ENCODE measurements at places on chromosomes 1 and 21.

- no peak for DNase-seq
Measured at GRCh38 chr1:119374208-119374874, 5.8 kb downstream of the HAO2 start.

- DNase-seq, result no peak
Measured at GRCh38 chr1:84883286-84883685, 9.7 kb downstream of the LPAR3 start.

DNA sequence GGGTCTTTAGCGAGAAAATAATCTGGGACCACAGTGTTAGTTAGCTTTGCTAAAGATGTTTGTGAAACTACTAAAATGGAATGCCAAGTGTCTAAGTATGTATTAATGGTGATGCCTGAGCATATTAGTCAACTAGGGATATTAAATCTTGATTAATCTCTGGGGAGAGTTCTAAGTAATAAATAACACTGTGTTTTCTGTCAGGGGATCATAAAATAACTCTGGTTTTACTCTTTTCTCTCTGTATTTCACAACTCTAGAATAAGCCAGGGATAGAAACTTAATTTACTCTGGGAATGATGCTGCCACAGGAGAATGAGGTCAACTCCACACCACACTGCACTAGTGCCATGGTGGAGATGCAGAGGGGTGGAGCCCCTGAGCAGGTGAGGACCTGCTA is 399.2 kb downstream of the PTBP2 start:
- DNase-seq, result no peak

DNA sequence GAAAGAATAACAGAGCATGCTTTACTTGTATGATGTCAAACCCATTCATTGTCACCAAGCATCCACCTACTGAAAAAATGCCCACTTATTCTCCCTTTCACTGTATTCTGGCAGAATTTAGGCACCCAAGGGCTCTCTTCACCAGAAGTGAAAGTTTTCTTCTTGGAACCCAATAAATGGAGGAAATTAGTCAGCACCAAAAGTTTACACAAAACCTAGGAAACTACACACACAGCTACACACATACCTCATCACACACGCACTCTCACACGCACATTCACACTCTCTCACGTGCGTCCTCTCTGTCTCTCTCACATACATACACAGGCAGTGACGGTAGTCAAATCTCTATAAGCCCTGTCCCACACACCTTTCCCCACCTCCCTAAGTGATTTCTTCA is 37.6 kb downstream of the MCOLN2 start:
- DNase-seq, result no peak

DNA sequence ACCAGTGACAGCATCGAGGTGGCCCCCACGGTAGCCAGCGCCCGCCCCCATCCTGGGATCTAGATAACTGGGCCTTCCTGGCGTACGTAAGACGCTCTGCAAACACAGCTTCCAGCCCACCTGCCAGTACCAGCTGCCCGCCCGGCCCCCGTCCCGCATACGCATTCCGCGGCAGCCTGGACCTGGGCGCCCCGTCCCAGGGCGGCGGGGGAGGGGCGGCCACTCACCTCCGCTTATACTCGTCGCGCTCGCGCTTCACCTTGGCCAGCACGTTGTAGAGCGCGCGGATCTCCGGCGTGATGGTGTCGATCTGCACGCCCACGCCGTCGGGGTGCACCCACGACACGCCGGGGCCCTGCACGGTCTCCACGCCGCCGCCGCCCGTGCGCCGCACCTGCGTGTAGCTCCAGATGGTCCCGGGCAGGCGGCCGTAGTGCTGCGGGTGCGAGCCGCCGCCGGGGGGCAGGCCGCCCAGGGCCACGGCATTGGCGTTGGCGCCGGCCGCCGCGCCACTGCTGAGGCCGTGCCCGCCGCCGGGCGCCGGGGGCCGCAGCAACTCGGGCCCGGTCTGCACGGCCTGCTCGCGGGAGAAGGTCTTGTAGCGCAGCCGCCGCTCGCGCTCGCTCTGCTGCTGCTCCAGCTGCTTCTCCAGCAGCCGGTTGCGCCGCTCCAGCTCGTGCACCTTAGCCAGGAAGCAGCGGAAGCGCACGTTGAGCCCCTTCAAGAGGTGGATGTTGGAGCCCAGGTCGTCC is 859 bp downstream of the IFFO2 start:
- DNase-seq, result peak; percentile 59

DNA sequence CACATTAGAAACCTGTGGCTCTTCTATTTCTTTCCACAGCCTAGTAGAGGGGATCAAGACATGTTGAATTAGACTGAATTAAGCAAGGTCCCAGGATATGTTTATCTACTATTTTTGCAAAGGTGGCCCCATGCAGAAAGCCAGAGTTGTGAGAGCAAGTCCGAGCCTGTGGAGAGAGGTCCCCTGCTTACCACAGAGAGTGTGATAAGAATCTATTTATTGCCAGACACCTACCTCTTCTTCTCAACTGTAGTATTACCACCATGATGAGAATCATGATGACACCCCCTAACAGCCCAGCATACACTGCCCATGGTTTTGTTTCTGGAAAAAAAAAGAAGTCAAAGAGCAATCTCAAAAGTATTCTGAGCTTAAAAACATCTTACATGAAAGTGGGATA is 23.0 kb downstream of the SLAMF1 start:
- no peak for DNase-seq

- DNase-seq, result no peak
Measured at GRCh38 chr1:52551507-52552235, 1.2 kb downstream of the TUT4 start.

DNA sequence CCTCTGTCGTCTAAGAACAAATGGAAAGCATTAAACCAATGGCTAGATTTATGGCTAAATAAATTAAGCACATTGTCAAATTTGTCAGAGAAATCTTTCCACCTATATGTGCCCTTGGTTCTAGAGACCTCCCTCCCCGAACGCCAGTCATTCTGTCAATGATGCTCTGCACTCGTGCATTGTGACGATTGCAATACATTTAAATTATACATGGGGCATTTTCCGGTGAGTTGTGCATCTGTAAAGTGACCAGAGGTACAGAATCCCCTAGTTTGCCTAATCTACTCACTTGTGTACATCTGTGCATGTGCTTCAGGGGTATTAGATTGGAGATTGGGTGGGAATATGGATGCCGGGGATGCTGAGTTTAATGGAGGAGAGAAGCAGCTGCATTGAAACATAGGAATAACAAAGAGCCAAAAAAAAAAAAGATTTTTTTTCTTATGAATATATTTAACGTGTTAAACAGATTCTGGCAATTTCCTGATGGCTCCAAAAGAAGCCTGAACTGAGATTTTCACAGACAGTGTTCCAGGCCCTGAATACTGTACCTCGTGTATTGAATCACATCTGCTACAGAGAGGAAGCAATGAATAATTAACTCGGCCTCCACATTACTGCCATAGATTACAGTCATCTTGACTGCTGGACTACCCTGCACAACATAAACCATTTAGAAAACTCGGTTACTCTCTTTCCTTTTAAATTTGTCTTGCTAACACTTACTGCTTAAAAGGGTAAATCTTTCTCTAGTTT is 149.0 kb upstream of the C1orf87 start:
- DNase-seq, result no peak

- DNase-seq, result no peak
Measured at GRCh38 chr21:41802684-41803083, 35.8 kb upstream of the RIPK4 start.

GRCh38 chr1:54215523-54215922 is 15.6 kb downstream of the MRPL37 start:
- no peak for DNase-seq

Data from Caco-2 (cell line).